HFFc6 (cell line): ENCODE measurements at places on chromosomes 7 and 10.
A peak's percentile ranks its signal among the peaks of the same experiment; 100 is the strongest.

GRCh38 chr10:60943316-60944057 is 498 bp downstream of the RHOBTB1 start:
- DNase-seq: peak; percentile 45

GRCh38 chr10:74099836-74100235 is 50.8 kb downstream of the AP3M1 start:
- DNase-seq: no peak

GRCh38 chr10:102596506-102596971 is 47.7 kb upstream of the TRIM8 start:
- DNase-seq: peak; percentile 55

- DNase-seq: no peak
Measured at GRCh38 chr7:12094365-12094921, 116.7 kb upstream of the TMEM106B start.

DNA sequence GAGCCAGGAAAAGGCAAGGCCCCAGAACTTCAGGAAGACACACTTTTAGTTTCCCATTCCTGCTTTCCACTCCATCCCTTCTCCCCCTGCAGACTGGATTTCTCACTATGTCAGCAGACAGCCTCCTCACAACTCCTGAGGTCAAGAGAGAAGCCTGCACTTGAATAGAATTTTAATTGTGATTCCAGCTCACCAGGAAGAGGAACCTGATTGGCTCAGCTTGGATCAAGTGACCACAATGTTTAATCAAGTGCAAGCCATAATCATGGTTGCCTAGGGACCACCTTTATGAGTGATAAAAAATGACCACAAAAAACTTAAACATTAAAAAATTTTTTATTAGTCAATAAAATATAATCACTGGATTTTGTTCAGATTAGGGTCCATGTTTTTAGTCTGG is 244.7 kb upstream of the RHOBTB1 start:
- no peak for DNase-seq

DNA sequence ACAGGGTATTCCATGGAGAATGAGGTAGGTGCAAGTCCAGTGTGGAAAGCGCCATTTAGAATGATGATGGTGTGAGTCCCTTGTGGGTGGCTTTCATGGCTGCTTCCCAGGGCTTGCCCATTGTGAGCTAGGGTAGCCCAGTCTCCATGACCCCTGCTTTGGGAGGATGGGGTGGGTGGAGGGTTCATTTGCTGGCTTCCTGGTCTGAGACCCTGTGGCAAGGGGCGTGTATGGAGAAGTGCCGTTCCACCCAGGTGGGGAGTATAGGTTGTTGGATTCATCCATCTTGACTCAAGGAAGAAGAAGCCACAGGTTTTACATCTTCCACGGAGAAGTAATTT is 27.7 kb downstream of the CCM2 start:
- DNase-seq: no peak
